Cortex of kidney (tissue), 1 donor: ENCODE measurements at places on chromosomes 1 and 21.

- no peak for DNase-seq
These were observed at the start of gene EPHA8 for GRCh38 chr1:22562584-22563583. EPHA8 (plus strand) TSS chr1:22563489; CDS start chr1:22563636, 147 bp downstream.

DNA sequence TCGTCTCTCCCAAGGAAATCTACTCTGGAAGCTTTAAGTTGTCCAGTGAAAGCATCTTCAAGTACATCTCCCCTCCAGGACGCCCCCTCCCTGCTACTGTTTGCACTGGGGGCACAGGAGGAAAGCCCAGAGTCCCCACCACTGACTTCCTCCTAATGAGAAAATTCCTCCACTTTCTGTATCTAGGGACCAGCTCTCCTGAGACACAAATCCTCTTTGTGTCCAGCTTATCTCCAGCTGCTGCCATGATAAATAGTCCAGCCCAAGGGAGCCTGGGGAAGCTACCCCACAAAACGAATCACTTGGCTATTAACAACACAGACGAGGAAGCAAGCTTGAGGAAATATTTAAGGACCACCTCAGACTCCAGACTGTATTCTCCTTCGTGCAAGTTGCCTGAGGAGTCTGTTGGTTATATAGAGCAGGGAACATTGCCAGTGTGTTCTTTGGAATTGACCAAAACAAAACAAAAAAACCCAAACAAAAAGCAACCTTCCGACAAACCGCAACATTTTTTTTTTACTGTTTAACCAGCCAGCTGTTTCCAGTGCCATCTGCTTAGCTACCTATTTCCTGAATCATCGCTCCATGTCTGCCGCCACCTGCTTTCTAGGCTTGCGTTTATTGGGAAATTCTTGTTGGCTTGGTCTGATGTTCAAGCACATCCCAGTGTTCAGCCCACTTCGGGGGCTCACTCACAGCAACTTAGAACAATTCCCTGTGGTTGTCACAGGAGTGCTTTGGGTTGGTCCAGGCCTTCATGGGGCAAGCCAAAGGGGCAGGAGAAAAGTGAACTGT is 7.7 kb downstream of the C1orf226 start:
- no peak for DNase-seq

- DNase-seq = no peak
These were observed 28.9 kb downstream of the RHEX start for GRCh38 chr1:206081856-206082255.

- DNase-seq = no peak
These were observed at the start of gene DENND2C for GRCh38 chr1:114669562-114670082. DENND2C (minus strand) TSS chr1:114670049; CDS start chr1:114625984, 44,065 bp downstream.

DNA sequence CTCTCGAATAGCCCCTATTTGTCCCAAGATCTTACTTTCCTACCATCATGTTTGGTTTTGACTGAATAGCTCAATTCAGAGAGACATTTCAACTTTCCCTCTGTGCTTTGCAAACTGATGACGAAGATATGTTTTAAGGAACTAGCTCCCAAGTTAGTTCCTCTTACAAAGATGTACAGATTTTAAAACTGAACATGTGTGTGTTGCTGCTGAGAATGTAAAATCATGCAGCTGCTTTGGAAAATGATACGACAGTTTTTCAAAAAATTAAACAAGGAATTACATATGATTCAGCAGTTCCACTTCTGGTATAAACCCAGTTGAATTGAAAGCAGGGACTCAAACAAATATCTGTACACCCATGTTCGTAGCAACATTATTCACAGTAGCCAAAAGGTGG is 33.6 kb downstream of the KIF26B start:
- no peak for DNase-seq

DNA sequence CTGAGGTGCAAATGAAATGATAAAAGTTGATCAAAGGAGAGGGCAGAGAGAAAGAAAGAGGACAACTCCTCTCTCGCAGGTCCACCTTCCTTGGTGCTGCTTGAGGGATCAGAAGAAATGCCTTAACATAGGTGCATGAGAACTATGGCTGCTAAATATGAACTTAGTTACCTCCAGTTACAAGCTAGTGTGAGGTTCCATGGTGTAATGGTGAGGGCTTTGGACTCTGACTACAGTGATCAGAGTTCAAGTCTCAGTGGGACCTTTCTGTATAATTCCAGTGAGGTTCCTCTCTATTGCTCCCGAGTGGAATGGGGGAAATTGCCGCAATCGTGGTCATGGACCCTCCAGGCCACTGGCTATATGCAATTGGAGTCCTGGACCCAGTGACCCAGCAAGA is 387.3 kb downstream of the FAM72C start:
- DNase-seq = no peak

- DNase-seq = no peak
These were observed 127.6 kb downstream of the MRPS6 start for GRCh38 chr21:34201001-34201400.

- no peak for DNase-seq
These were observed 59.4 kb upstream of the ZBTB18 start for GRCh38 chr1:243991650-243992049.

DNA sequence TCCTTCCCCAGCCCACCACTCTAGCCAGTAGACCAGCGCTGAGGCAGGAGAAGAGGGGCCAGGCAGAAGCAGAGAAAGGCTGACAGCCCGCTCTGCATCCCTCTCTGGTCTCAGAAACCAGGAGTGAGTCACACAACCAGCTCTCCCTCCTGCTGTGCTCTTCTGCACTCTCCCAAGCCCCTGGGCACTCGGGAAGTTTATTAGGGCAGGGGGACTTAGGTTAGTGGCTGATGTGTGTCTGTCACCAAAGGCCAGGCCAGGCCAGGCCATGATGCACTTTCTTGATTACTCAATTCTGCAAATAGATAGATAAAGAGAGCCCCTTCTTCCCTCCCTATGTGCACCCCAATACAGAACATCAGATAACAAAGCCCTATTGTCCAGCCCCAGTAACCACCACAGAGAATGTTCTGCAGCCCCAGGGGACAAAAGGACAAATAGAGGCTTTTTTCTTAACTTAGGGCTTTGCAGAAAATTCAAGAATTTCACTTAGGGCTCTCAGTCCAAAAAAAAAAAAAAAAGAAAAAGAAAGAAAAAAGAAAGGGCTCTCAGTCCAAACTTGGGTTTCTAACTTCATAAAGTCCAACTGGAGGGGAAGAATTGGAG is 52.9 kb upstream of the CNTN2 start:
- DNase-seq = no peak

GRCh38 chr1:172143384-172144055 is 277.0 kb upstream of the C1orf105 start:
- DNase-seq = no peak

DNA sequence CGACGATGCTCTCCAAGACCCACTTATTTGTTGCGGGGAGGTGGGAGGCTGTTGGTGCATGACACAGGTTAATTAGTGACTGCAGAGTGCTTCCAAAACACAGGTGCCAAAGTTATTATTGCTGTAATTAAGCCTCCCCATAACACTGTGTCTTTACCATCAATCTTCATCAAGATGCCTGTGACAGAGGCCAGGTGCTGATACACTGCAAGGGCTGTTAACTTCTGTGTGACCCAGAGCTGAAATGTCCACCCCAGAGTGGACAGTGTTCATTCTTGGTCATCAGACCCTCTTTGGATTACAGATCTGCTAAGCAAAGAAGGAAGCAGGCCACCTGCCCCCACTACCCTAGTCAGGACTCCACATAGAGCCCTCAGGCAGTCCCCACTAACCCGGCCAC is 55.5 kb downstream of the CAPN8 start:
- no peak for DNase-seq

DNA sequence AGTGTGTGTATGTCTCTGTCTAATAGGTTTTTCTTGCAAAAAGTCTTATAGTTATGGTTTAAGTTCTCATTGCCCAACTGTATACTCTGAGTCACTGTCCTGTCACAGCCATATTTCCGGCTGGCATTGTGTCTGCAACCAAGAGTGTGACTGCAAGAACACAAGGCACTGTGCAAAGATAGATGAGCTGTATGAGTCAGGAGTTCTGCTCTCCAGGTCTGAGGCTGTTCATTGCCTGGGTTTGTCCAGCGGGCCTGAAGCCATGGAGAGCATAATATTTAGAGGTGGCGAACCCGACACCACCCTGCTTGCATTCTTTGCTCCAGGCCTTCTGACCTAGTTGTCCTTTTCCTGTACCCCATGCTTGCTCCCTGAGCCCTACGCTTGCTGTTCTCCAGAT is 50.9 kb upstream of the CNIH3 start:
- DNase-seq = no peak

GRCh38 chr21:42129300-42130266 is 58.5 kb downstream of the UMODL1 start:
- no peak for DNase-seq

DNA sequence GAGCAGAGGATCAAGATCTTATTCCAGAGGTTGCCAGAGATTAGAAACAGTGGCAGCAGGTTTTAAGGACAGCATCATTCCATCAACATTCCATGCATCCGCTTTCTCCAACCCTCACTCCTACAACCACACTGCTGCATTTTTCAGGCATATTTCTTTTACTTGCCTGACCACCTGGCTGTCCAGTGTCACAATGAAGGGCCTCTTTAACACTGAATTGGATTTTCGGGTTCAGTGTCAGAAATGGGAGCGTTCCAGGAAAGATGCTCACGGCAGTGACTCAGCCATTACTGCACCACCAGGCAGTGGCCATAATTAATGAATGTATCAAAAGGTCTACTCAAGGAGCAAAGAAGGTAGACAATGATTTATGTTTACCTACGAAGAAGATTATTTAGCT is 200.4 kb upstream of the ESRRG start:
- DNase-seq = no peak

DNA sequence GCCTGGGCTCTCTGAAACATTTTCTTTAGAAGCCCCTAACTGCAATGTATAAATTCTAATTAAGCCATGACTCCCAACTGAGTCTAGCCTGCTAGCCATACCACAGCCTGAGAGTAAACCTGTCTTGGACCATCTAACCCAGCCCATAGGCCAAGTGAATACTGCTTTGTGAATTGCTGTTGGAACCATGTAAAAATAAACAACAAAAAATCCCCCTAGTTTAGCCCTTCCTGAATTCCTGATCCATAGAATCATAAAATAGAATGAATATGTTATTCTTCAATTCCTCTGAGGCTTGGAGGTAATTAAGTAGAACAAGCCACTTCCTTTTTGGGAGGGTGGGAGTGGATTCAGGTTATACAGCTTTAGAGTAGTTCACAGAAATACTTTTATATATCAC is 1496.4 kb downstream of the MRPL39 start:
- DNase-seq = no peak

GRCh38 chr21:34881421-34881820 is 167.7 kb downstream of the RUNX1 start:
- DNase-seq = no peak

DNA sequence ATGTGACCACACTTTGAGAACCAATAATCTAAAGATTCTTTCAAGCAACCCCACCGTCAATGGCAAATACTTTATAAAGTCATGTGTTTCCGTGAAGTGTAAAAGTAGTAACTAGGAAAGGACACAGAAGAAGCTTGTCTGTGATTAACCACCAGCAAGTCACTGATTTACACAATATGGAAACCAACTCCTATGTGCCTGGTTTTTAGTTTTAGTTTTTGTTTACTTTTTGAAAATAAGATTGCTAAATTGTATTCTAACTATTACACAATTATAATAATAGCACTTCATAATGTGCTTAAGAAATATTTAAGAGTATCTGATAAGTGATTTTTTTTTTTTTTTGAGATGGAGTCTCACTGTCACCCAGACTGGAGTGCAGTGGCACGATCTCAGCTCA is 13.0 kb downstream of the FMO2 start:
- no peak for DNase-seq

GRCh38 chr1:183773482-183774274 is 31.2 kb upstream of the RGL1 start:
- no peak for DNase-seq

DNA sequence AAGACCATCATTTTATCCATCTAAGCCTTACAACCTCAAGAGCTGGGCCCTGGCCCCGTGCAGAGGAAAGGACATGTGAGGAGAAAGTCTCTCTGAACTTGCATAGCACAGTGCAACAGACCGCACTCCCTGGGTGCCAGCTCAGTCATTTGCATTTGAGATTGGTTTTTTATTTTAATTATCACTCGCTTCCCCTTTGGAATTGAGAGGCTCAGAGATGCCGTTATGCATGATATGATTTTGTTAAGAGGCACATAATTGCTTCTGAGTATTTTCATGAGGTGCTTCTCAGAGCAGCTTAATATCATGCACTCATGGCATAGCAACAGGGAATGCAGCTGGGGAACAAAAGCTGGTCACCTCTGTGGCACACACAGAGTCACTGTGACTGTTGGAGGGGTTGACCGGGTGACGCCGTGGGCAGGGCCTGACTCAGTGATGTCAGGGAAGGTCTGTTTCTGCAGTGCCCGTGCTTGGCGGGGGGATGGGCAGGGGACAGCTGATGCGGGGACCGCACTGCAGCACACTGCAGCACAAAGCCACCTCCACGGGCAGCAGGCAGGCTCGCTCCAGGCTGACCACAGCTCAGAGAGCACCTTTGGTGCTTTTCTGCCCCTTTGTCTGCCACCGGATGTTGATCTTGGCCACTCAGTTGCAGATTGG is 43.2 kb upstream of the VAMP3 start:
- DNase-seq = no peak

- DNase-seq = no peak
These were observed 28.5 kb downstream of the PODN start for GRCh38 chr1:53090227-53091147.

DNA sequence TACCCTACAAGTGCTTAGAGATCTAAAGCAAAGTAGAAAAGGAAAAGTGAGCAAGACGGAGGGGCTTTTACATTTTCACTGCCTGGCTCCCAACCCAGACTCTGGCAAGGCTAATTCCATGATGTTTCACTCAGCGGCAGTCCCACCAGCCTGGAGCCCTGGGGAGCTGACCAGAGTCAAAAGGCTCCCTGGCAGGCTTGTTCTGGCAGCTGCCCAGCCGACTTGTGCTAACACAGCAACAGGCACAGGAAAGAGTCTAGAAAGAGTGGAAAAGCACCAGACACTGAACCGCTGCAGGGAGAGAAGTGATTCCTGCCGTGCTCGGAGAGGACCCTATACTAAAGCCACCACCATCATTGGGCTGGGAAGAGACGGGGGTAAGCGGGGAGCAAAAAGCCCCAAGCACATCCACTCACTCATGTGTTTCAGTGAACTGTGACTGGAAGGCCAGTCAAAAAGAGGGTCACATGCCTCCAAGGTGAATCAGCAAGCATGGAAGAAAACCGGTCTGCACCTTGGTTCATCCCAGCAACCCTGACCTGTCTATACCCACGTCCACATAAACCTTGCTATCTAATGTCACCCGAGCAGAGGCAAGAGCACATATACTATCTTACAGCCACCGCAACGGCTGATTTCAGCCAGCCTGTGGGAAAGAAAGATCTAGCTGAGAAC is 8.0 kb downstream of the SMIM12 start:
- DNase-seq = no peak

- no peak for DNase-seq
These were observed 12.7 kb upstream of the TRAF3IP3 start for GRCh38 chr1:209743145-209743482.

DNA sequence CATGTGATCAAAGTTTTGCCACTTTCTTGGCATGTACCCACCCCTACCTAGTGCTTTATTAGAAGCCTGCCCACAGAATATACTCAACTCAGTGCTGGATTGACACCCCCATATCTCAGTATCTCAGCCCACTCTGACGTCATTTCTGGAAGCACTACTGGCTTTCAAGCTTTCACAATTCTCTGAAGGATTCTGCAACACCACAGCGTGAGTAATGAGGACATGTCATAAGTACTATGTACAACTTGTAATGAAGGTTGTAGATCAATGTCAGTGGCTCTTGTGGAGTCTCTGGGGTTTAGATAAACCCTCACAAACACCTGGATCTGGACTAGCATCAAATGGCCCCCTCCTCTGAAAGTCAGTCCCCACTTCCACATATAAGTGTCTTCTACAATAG is 57.2 kb downstream of the TNFSF4 start:
- no peak for DNase-seq
